Left colon (tissue), 2 donors: ENCODE measurements at places on chromosomes 2 and 18.

GRCh38 chr18:45408218-45408617 is 207.1 kb upstream of the SLC14A2 start:
- no peak for DNase-seq

DNA sequence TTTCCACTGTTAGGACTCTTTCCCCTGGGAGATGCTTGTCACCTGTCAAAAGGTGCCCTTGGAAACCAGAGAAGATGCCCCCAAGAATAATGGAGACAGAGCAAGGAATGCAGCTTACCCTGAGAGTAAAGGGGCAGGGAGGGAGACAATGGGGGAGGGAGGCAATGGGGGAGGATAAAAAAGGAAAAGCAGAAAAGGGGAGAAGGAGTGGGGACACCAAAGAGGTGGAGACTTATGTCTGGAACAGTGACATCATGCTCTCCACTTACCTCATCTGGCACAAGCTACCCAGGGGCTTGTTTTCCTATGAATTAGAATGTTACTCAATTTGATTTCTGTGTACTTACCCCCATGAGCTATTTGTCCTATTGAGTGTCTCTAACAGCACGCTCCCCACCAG is 67.9 kb downstream of the MRO start:
- no peak for DNase-seq

GRCh38 chr2:20771299-20771698 is 51.6 kb downstream of the LDAH start:
- DNase-seq, result no peak

- peak; percentile 18 for DNase-seq
Observed at GRCh38 chr2:230128623-230129342, 60.1 kb upstream of the SLC16A14 start.

DNA sequence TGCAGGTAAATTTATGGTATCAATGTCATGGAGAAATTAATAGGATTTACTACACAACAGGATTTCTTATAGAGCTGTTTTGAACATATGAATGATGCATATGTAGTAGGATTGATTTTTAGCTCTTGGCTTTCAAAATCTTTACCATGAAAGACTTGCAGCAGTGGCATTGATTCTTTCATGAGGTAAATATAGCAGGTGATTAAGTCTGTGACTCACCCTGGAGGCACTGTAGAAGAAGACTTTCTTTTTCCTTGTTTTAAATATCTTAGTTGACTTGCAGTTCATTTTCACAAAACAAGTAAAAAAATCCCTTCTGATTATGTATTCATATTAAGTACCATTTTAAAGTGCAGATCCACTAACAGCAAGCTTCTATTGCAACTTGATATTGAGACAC is 463.0 kb downstream of the FBXO15 start:
- DNase-seq, result no peak

DNA sequence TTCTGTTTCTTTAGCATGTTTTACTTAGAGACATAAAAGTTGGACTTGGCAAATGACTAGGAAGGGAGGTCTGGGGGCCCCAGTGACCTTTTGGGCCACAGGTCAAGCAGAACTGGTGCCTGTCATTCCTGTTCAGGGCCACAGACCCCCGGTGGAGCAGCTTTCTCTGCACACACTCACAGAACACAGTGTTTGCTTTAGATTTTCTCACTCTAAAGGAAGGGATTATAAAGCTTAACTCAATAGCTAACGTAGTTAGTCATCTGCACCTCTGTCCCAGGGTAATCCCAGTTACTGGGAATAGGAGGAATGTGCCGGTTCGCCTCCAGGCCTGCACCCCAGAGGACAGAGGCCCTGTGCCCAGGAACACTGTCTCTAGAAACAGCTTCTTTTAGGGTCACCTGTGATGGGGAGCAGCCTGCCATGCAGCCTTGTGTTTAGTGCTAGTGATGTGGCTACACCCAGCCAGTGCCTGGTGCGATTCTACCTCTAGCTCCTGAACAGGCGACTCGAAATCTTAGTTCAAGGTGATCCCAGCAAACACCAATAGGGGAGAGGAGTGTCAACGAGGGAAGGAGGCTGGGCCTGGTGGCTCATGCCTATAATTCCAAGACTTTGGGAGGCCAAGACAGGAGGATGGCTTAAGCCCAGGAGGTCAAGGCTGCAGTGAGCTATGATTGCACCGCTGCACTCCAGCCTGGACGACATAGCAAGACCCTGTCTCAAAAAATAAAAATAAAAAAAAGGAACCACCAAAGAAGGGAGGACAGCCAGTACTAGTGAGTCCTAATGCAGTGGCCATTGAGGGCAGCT is 11.6 kb downstream of the SPATA3 start:
- DNase-seq, result no peak

DNA sequence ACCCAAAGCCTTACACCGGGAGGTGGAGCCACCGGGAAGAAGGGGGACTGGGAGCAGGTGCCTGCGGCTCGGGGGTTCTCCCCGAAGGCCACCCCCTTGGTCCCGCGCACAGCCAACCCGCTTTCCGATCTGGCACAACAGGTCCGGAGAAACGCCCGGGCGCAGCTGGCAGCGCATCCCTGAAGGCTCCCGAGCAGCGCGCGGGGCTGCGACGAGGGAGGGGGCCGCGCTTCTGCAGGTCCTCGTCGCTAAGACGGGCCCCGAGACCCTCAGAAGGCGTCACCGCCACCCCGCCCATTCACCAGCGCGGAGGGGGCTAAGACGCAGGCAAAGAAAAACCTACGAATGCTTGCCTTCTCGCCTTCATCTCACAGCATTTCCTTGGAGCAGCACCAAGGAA is 1.8 kb downstream of the CBLN2 start:
- DNase-seq, result no peak

DNA sequence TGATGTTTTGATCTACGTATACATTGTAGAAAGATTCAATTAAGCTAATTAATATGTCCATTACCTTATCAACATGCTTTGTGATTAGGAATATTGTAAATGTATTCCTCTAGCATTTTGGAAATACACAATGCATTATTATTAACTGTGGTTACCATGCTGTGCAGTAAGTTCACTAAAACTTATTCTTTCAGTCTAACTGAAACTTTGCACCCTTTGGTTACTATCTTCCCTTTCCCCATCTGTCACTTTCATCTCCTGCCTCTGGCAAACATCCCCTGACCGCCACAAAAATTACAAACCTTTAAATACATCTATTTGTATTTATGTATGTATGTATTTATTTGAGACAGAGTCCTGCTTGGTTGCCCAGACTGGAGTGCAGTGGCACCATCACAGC is 388.0 kb downstream of the NYAP2 start:
- DNase-seq, result no peak

GRCh38 chr2:172232708-172233396 is 130.2 kb upstream of the DLX2 start:
- DNase-seq, result no peak
